ENCODE measurements at places on chromosomes 16 and 17.

DNA sequence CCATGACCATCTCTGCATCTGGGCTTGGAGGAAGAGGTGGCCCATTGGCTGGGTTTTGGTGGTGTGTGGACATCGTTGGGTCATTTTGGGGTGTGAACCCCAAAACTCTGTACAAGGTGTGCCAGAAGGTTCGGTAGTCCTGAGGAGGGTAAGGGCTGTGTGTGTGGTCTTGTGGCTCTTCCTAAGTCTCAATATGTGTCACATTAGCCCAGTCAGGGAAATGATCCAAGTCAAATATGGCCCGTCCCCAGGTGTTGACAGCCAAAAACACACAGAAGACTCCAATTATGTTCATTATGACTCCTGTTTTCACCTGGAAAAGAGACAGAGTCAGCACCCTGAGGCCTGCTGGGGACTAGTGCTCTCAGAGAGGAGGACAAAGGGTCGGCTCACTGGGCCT lies 27.1 kb downstream of the SLC13A5 start:
- DNase-seq, result no peak

DNA sequence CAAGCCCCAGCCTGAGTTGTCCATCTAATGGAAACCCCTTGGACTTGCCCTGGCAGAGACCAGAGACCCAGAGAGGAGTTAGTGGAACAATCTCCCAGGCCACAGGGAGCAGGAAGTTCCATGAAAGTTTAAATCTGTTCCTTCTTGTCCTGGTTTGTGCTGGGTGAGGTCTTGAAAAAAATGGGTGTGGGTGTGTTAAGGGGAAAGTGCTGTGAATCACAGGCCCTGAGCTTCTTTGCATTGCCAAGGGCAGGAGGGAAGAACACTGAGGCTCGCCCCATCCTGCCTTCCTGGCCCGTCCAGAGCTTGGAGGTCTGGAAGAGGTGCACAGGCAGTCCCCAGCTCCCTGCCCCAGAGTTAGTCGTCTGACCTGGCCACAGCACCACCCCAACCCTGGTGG lies 2.3 kb downstream of the ADORA2B start:
- no peak for DNase-seq

GRCh38 chr17:6711081-6711674 lies 2.0 kb downstream of the SLC13A5 start:
- peak; percentile 67 for DNase-seq

- no peak for DNase-seq
Measured at GRCh38 chr16:273547-274421, 2.0 kb downstream of the RGS11 start.

DNA sequence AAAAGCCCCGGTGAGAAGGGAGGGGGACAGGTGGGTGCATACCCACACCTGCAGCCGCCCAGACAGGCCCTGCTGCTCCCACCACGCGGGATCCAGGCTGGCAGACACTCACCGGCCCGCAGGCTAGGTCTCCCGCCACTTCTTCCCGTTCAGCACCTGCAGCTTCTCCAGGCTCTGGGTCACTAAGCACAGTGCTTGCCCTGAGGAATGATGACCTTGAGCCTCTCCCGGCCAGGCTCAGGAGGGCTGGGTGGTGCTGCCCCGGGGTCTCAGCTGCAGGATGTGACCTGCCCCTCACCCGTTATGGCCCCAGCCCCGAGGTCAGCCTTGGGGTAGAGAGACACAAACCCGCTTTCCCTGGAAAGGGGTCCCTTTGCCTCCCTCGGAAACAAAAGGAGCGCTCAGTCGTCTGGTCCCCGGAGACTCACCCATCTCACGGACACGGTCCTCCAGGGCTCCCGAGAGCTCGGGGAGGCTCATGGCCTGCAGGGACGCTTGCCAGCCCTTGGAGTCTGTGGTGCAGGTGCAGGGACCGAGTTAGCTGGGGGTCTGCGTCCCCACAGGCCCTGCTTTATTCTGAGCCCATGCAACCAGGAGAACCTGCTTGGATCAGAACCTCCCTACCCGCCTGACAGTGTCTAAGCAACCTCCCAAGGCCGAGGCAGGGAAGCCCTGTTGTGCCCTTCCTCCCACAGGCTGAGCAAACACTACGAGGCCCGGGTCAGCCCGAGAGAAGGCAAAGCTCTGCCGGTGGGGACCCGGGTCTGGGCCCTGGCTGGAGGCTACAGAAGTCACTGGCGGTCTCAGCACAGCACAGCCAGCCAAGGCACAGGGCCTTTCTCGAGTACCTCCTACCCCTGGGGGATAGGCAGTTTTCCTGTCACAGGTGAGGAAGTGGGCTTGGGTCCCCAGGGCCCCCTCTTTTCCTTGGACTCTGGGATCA lies 3.8 kb downstream of the NUDT16L1 start:
- DNase-seq, result no peak

DNA sequence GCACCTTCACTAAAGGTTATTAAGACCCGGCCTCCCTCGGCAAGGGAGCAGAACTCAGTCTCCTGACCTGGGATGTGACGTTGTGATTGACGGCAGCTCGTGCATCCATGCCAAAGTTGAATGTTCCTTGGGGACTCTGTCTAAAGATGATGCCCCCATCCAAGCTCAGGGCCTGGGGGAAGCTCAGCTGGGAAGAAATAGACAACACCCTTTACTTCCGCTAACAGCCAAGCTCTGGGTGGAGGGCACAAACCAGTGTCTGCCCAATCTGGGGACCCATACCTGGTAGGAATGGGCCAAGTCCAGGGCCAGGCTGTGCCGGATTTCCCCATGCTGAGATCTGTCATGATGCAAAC lies 95.4 kb downstream of the RMI2 start:
- no peak for DNase-seq

DNA sequence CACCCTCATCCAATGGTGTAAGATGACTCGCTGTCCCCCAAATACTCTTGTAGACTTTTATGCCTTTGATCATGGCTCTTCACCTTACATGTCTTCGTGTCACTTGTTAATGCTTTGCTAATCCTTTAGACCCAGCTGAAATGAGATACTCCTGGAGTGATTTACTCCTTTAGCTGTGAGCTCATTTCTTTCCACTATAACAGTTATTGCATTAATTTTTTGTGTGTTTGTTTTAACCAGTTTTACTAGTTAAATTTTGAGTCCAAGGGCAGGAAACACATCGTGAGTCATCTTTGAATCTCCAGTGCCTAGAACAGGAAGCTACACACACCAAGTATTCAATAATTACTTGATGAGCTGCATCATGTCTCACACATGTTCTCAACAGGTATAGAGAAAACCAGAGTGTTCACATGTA lies 6.5 kb upstream of the CTCF start:
- DNase-seq, result no peak

GRCh38 chr16:21989751-21990150 lies 11.2 kb downstream of the PDZD9 start:
- no peak for DNase-seq
